Left kidney (tissue), 8 donors: ENCODE measurements at places on chromosomes 1 and 21. TPM values are rescaled to one million over a fixed set of nuclear protein-coding genes. Genes with fewer than 3 reads are reported as not detected.
A peak's percentile ranks its signal among the peaks of the same experiment; 100 is the strongest.

The HORMAD1 gene
- polyA plus RNA-seq = not detected

DNA sequence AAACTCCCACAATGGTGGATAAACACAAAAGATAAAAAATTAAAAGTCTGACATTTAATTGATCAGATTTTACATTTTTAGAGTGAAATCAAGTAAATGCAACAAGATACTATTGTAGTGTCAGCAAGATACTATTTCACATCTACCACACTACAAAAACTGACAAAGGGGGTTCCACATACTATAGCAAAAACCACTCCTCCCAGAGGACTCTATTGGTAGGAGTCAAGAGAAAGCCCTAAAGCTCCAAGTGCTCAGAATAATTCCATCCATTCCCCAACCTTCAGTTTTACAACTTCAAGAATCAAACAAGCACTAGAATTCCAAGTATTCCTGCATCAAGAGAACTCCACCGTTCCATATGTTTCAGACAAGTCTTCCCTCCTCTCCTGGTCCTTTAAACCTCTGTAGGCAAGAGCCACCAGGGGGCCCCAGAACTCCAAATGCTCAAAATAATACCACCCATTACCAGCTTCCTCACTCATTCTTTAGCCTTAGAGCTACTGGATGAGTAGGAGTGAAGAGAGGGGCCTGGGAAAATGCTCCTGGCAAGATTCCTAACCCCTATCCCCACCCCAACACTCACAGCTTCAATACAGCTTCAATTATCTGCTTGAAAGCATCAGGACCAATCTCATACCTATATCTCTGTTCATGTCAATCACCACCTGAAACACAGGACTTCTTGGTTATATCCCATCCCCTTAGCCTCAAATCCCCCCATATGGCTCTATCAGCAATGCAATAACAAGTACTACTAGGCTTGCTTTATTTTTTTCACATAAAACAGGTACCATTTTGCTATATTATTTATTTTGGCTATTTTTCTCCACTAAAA is 9.9 kb downstream of the TOR1AIP2 start:
- peak; percentile 48 for DNase-seq

- no peak for DNase-seq
Measured at GRCh38 chr21:41321211-41321907, 4.8 kb downstream of the FAM3B start.

- no peak for DNase-seq
Measured at GRCh38 chr21:35648512-35648911, 411.8 kb downstream of the SETD4 start.

DNA sequence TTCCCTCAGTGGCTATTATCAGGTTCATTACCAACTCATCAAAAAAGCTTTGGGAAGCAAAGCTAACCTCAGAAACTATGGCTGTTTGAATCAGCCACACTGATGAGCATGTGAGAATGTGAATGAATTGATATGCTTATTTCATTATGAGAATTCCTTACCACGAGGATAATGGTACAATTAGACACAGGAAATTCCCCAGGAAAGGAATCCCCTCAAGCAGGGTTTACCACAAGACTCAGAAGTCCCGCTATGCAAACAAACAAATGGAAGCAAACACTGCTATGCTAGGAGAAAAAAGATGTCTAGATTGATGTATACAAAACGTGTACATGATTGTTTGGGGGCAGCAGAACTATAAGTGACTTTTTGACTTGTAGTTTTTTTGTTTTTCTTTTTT is 205.0 kb downstream of the HMCN1 start:
- no peak for DNase-seq
